Substantia nigra (tissue), 51 donors: ENCODE measurements at places on chromosomes 6 and 20.

DNA sequence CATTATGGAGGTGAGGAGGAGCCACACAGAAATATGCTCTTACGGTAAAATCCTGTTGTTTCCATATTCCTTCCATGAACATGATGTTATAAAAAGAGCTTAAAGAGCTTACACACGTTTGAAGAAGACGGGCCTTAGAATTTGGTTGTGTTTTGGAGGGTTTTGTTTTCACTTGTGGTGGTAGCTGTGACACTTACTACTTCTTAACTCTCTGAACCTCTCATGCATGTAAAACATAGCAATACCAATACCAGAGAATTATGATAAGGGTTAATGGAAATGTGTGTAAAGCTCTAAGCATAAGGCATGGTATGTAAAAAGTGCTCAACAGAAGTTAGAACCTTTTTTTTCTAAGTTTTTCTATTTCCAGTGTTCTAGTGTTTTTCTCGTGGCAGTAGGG is 256.1 kb upstream of the KCNQ5 start:
- DNase-seq = no peak

- no peak for DNase-seq
These were observed 772 bp downstream of the SESN1 start for GRCh38 chr6:109093732-109094415.

DNA sequence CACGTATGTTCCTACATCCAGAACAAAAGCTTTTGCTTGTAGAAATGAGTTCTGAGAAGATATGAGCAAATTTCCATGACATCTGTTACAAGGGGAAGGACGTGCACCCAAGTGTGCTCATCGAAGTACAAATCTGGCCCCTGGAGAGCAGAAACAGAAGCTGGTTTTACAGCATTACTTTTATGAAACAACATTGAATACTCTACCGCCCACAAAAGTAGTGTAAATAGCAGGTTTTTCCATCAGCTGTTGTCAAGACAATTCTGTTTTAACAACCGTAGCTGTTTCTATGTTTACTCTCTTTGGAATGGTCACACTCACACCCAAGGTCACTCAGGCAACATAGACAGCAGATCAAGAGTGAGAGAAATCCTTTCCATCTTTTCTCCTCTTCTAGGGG is 114.2 kb upstream of the SSTR4 start:
- no peak for DNase-seq

DNA sequence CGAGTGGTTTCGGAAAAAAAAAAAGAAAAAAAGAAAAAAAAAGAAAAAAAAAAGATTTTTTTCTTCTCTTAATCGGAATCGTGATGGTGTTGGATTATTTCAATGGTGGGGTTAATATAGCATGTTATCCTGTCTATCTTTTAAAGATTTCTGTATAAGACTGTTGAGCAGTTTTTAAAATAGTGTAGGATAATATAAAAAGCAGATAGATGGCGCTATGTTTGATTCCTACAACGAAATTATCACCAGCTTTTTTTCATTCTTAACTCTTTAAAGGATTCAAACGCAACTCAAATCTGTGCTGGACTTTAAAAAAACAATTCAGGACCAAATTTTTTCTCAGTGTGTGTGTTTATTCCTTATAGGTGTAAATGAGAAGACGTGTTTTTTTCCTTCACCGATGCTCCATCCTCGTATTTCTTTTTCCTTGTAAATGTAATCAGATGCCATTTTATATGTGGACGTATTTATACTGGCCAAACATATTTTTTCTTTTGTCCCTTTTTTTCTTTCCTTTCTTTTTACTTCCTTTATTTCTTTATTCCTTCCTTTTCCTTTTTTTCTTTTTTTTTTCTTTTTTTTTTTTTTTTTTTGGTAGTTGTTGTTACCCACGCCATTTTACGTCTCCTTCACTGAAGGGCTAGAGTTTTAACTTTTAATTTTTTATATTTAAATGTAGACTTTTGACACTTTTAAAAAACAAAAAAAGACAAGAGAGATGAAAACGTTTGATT is 3.6 kb downstream of the SOX4 start:
- DNase-seq = no peak

DNA sequence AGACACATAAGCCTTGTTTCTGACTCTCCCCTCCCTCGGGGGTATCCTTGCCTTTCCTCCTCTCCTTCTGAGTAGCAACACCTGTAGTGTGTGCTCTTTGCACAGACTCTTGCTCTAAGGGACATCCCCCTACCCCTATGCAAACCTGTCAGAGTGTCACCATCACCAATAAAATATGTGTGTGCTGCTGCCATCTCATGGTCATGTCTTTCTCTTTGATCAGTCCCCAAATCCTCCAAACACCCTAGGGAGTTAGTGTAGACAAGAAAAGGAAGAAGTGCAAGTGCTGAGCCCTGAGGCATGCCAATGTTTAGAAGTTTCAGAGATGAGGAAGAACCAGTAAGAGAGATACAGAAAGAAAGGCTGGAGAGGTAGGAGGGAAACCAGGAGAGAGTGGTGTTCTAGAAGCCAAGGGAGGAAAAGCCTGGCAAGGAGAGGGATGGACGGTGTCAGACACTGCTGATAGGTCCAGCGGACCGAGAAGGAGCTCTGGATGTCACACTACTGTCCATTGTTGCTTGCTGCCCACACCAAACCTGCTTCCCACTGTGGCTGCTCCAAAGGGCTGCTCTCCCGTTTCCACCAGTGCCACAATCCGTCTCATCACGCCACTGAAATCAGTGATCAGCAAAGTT is 16.4 kb downstream of the TRMT6 start:
- DNase-seq = no peak

DNA sequence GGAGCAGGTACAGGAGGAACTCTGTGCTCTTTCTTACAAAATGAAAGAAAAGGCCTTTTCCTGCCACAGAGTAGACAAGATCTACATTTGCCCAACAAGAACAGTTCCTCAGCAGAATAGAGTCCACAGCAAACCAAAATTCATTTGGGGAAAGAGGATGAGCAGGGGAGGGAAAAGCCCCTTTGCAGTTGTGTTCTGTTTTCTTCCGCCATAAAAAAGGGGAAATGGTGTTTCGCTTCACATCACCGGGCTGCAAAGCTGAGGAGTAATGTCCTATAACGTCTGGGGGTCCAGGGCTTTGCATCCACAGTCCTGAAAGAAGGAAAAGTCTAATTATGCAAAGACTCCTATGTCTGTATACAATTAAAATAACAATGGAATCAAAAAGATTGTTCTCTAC is at the start of gene GPR31:
TSS of gene GPR31 (minus strand) at position 118 of the 400 bp plus-strand sequence. CDS start 149 bp downstream, outside the sequence.
- no peak for DNase-seq

- DNase-seq = no peak
These were observed 371.9 kb upstream of the ID4 start for GRCh38 chr6:19465256-19465655.

DNA sequence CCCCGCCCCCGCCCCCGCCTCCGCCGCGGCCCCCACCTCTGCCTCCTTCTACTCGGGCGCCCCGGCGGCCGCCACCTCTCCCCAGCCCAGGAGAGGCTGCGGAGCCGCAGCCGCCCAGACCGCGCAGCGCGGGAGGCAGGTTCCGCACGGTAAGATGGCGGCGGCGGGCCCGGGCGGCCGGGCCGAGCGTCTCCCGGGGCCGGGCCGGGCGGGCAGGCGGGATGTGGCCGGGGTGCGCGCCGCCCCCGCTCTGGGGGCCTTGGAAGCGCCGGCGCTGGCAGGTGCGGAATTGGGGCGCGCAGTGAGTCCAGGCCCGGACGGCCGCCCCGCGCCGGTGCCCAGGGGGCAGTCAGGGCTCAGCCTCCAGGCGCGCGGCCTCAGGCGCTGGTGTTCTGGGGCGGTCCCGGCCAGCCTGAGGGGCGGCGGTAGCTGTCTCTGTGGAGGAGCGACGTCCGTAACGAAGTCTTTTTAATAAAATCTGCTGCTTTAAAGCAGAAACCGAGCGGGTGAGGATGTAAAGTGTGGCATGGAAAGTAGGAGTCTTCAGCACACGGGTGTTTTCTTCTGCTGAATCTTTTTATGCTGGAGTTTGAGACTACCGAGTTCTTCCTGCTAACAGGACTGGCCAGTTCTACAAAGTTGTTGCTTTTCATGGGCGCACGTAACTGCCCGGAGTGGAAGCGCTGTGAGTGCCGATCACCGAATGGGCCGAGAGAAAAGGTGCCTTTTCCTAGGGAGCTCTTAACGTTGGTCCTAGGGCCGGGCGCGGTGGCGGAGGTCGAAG is at the start of gene GID8:
TSS of gene GID8 (plus strand) at position 43 of the 784 bp plus-strand sequence. CDS start 3,356 bp downstream, outside the sequence.
- no peak for DNase-seq

- DNase-seq = no peak
These were observed 140 bp downstream of the ADA start for GRCh38 chr20:44651434-44651683.

- no peak for DNase-seq
These were observed 62.8 kb upstream of the CTNNBL1 start for GRCh38 chr20:37630993-37631392.

- no peak for DNase-seq
These were observed 29.1 kb downstream of the NDUFAF5 start for GRCh38 chr20:13813910-13814309.

GRCh38 chr6:34709386-34709785 is 12.8 kb upstream of the ILRUN start:
- DNase-seq = peak; percentile 38

GRCh38 chr6:140018588-140018987 is 644.1 kb upstream of the CITED2 start:
- no peak for DNase-seq

DNA sequence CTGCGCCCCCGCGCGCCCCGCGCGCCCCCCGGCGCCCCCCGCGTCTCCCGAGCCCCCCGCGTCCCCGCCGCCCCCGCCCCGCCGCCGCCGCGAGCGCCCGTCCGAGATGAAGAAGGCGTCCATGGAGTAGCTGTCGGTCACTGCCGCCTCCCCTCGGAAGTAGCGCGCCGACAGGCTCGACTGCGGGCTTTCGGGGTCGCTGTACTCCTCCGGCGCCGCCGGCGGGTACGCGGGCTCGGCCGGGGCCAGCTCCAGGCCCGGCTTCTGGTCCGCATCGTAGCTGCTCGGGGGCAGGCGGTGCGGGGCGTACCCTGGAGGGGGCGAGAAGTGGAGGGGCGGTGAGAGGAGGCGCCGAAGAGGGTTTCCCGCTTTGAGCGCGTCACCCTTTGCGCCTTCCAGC is 11.2 kb upstream of the SRXN1 start:
- no peak for DNase-seq

DNA sequence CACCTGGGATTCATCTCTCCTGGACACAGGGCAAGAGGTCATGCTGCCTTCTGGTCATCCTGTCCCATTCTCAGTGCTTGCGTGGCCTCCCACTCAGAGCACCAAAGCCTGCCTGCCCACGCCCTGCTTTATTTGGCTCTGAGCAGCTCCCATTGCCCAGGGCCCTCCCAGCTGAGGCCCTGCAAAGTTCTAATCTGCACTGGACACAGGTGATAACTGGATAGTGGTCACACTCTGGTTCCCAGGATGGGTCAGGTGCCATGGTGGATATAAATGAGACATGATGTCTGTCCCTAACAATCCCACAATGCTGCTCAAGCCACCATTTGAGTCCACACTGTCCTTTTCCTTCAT is 39.5 kb downstream of the CPXM1 start:
- DNase-seq = no peak

GRCh38 chr6:71262914-71263313 is 25.7 kb upstream of the OGFRL1 start:
- DNase-seq = no peak

- no peak for DNase-seq
These were observed 64.9 kb upstream of the ZNF133 start for GRCh38 chr20:18223409-18223808.

DNA sequence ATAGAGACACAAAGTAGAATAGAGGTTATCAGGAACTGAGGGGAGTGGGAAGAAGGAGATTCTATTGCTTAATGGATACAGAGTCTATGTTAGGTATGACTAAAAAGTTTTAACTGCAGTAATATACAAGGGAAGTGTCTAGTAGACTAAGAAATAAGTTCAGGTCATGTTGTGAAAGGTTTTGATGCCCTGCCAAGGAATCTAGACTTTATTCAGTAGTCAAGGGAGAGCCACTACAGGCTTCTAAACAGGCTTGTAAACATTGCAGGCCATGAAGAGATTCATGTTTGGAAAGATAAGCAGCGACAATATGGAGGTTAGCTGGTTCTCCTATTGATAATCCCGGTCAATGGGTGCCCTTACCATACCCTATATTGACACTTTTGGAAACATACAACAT is 352.8 kb upstream of the SOX4 start:
- DNase-seq = no peak

GRCh38 chr20:33667245-33667675 is 517 bp downstream of the ACTL10 start:
- no peak for DNase-seq

- DNase-seq = no peak
These were observed 19.8 kb downstream of the PTK7 start for GRCh38 chr6:43095939-43096338.

DNA sequence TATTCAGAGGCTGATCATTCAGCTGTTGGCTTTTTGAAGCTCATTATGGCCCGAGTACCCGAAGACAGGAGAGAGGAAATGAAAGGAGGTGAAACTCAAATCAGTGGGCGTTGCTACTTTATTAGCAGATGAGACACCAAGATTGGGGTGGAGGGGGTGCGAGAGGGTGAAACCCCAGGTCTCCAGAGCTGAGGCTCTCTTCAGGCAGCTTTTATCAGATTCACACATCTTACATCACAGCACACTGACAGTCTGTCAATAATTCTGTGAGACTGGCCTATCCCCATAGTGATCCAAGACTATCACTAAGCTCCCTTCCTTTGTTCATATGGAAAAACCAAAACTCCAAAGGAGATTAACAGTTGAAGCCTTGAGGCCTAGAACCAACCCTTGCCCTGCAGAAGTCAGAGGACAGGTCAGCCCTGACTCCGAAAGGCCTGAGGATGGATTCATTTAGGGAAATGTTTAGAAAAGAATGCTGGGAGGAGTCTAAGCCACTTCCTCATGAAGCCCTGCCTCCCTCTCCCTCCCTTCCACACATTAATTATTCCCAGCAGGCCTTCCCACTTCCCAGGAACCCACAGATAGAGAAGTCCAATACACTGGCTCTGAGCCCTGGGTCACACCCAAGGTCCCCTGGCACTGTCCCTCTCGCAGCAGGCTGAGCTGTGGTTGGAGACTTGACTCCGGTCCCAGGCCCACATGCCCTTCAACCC is 23.2 kb downstream of the TRERF1 start:
- DNase-seq = no peak

GRCh38 chr6:168129292-168130167 is 50.5 kb upstream of the FRMD1 start:
- DNase-seq = no peak

GRCh38 chr20:37390503-37390890 is 44.6 kb downstream of the SRC start:
- DNase-seq = no peak

DNA sequence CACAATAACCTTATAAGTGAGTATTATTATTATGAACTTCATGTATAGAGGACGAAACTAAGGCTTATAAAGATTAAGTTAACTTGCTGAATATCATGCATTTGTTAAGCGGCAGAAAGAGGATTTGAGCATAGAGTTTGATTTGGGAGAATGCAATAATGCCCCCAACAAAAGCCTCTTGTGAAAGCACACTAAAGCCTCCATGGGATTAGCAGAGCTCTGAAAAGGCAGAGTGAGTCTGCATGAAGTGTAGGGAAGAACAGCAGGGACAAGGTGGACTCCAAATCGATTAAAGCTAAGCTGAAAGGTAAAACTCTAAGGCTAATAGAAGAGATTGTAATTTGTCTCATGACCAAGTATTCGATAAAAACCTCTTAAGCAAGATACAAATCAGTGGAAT is 100.3 kb downstream of the SH3BGRL2 start:
- no peak for DNase-seq
